ENCODE measurements at places on chromosomes 11 and 22.

DNA sequence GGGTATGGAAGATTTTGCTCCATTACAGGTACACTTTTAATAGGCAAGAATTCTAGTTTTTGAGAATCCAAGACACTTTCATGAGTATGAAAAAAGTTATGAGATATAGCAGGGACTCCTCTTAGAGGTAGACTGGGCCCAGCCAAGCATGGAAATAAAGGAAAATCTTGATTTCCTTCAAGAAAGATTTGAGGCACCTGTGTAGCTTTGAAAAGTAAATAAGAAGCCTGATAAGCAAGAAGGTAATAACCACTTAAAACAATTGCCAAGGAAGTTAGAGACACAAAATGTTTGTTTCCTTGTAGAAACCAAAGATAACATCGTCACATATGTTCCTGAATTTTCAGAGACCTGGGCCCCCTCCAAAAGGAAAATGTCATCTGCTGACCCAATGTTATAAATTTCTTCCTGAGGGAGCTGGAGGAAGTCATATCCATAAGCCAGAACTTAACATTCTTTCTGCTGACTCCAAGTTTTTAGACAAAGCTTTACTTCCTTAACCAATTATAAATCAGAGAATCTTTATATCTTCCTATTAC, 314.5 kb upstream of the ANO3 start:
- DNase-seq, result no peak

GRCh38 chr22:29765905-29766631, 739 bp downstream of the ZMAT5 start:
- DNase-seq, result no peak

DNA sequence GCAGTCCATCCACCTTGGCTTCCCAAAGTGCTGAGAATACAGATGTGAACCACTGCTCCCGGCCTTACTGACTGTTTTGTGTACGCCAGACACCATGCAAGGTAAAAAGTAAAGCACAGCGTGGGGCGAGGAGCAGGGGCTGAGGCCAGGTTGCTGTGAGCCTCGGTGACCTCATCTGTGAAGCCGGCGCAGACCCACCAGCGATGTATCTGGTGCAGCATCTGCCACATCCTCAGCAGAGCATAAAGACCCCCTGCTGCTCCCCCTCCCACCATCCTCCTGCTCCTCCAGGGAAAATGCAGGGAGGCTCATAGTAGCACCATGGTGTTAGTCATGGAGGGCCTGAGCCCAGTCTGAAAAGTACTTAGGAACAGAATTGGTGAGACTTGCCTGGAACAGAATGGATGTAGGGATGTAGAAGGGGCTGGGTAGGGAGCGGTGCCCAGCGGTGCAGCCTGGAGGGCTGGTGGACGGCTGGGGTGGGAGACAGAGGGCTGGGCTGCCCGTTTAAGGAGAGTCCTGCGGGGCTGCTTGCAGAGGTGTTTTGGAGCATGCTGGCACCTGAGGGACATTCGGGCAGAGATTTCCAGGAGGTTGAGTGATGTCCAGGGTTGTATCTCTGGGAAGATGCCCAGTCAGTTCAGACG, 462.4 kb downstream of the BRD1 start:
- DNase-seq, result no peak

GRCh38 chr22:27624705-27625104, 176.9 kb downstream of the MN1 start:
- no peak for DNase-seq

- DNase-seq, result no peak
Measured at GRCh38 chr22:40726514-40726913, 47.2 kb downstream of the MCHR1 start.

DNA sequence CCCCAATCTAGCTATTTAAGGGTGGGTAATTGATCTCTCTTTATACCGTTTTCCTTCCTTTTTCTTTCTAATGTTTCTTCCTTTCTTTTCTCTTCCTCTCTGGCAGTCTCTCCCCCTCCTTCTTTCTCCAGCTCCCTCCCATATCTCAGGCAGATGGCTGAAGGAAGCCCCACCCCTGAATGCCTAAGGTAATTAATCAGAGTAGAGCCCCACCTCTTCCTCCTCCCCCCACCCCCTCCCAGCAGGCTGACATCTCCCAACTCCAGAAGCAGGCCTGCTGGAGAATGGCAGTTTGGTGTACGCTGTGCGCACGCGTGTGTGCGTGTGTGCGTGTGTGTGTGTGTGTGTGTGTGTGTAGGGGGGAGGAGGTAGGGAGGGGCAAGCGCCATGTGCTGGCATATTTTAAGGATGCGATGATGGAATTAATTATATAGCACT, 122.6 kb downstream of the APOL5 start:
- DNase-seq, result no peak

GRCh38 chr11:108790501-108791299, 125.8 kb downstream of the DDX10 start:
- DNase-seq, result no peak

- DNase-seq, result no peak
Measured at GRCh38 chr22:23281053-23281405, 100.7 kb downstream of the BCR start.

DNA sequence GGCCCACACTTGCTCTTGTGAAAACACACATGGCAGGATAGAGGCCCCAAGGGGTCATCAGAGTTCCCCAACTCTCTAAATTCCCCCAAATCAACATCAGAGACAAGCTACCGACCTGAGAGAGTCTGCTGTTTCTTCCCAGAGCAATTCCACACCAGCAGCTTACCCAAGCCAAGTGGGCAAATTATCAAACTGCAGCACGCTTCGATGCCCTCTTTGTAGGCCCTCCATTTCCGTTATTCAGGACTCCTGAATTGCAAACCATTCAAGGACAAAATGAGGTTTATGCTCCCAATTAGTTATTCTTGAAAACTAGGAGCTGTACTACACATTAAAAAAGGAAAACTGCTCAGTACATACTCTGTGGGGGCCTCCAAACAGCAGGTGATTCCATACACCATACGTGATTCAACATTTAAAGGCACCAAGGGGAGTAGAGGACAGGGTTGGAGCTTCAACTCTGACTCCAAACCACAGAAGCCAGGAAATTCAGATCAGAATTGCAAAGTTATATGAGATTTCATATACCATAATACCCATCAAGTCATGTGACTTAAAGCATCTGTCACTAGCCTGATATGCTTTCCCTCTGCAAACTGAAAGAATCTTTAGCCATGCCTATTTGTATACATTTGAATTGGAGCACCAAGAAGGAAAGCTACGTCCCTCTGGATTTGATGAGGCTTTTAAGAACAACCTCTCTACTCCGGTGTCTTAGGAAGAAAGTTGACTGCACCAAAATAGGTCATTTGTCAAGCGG, 234.8 kb downstream of the CADM1 start:
- DNase-seq, result no peak

DNA sequence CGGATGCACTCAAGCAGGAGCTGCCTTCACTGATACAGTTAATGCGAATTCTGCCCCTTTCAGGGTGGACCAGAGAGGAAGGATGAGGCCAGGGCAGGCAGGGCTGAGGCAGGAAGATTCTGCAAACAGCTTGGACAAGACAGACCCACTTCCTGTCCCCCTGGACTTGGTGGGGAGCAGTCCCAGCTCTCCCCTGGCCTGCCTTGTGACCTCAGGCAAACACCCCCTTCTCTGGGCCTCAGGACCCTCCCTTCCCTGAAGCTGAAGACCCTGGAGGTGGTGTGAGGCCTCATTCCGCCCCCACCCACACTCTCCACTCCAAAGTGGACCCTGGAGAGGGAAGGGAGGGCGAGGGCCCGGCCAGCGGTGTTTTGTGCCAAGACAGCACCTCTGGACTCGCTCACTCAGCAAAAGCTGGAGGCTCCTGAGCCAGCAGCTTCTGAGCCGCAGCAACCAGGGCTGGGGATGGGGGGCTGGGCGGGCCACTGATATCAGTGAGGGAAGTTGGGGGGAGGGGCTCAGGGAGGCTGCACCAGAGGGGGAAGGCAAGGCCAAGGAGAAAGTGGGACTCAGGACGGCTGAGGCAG, 8.5 kb downstream of the RAB3IL1 start:
- no peak for DNase-seq

GRCh38 chr11:78405805-78406204, 11.8 kb downstream of the GAB2 start:
- no peak for DNase-seq
